AG04450 (cell line): ENCODE measurements at places on chromosomes 6 and 20. TPM values are rescaled to one million over a fixed set of nuclear protein-coding genes. Genes with fewer than 3 reads are reported as not detected.

The THBS2 gene
- polyA plus RNA-seq: 90.8 and 95.8 TPM in 2 replicates

The APOM gene
- polyA plus RNA-seq: 2.8 and 3.9 TPM in 2 replicates

The MUC22 gene
- not detected in 2 replicates for polyA plus RNA-seq

The PMEPA1 gene
- 4.3 and 5.6 TPM in 2 replicates for polyA plus RNA-seq

The PLCG1 gene
- polyA plus RNA-seq: 54.6 and 71.8 TPM in 2 replicates

GRCh38 chr6:137872581-137873115, 5.6 kb downstream of the TNFAIP3 start:
- no peak for DNase-seq

DNA sequence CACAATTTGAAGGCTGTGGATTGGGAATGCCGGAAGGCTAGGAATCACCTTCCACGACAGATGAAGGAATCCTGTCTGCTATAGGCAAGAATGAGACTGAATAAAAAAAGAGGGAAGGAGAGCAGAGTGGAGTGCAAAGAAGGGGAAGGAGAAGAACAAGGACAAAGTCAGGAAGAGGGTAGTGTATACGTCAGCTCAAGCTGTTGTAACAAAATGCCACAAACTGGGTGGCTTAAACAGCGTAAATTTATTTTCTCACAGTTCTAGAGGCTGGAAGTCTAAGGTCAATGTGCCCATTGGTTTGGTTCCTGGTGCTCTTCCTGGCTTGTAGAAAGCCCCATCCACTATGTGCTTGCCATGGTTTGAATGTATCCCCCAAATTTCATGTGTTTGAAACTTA, 104.5 kb downstream of the TTLL2 start:
- DNase-seq: no peak

DNA sequence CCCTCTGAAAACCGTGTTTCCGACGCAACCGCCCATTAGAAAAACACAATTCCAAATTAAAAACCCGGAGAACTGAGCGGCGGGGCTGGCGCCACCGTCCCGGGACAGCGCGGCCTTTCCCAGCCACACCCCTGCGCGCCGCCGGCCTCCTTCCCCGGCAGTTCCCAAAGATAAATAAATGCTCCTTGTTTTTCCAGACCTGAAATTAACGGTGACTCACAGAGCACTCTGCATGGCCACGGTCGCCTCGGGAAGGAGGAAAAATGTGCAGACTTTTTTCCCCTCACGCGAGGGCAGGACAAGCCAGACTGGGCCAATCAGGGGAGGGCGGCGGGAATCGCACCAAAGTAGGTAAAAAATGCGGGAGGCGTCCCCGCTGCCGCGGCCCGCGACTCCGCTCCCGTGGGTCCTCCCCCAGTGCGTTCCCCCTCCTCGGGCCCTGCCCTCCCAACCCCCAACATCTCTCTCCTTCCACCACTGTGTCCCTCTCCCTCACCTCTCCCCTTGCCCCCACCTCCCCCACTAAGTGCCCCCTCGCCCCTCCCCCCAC, 828 bp upstream of the DSTN start:
- DNase-seq: peak; percentile 93

- peak; percentile 42 for DNase-seq
These were observed 96.3 kb downstream of the FOXF2 start for GRCh38 chr6:1485678-1486077.

DNA sequence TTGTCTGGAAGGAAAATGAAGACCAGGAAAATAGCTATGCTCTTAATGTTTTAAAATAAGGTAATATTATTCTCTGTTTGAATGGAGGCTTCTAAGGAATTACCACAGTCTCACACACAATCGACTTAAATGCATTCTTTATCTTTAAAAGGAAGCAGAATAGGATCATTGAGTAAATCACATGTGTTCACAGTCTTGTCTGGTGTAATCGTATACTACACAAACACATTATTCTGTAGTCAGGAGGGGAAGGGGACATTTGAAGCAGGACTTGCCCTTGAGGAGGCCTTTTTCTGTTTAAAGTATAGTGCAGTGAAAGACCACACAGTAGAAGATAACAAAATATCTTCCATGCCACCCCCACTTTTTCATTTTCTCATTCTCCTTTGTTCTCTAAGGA, 20.6 kb upstream of the REV3L start:
- no peak for DNase-seq

- DNase-seq: no peak
These were observed 93.4 kb upstream of the TRAF3IP2 start for GRCh38 chr6:111699123-111699522.
